ENCODE measurements at places on chromosomes 16 and 17.
A peak's percentile ranks its signal among the peaks of the same experiment; 100 is the strongest.

DNA sequence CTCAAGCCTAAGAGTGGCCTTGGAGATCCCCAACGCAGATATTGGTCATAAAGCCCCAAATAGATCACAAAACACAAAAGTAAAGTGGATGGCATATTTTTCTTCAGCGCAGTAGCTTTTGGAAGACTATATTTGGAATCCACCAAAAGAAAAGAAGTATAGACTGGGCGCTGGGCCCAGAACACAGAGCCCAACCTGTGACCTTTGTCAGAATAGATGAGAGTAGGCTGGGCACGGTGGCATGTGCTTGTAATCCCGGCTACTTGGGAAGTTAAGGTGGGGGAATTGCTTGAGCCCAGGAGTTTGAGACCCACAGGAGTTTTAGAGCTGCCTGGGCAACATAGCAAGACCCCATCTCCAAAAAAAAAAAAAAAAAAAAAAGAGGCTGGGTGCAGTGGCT lies 14.6 kb downstream of the SCIMP start:
- no peak for DNase-seq

DNA sequence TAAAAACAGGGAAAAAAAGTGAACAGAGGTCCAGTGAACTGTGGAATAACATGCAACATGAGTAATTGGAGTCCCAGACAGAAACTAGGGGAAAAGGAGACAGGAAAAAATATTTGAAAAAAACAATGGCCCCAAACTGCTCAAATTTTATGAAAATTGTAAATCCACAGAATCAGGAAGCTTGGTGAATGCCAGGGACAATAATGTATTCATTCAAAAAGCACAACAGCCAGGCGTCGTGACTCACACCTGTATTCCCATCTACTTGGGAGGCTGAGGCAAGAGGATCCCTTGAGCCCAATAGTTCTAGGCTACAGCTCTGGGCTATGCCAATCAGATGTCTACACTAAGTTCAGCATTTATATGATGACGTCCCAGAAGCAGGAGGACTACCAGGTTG lies 23.7 kb downstream of the NCOR1 start:
- no peak for DNase-seq

DNA sequence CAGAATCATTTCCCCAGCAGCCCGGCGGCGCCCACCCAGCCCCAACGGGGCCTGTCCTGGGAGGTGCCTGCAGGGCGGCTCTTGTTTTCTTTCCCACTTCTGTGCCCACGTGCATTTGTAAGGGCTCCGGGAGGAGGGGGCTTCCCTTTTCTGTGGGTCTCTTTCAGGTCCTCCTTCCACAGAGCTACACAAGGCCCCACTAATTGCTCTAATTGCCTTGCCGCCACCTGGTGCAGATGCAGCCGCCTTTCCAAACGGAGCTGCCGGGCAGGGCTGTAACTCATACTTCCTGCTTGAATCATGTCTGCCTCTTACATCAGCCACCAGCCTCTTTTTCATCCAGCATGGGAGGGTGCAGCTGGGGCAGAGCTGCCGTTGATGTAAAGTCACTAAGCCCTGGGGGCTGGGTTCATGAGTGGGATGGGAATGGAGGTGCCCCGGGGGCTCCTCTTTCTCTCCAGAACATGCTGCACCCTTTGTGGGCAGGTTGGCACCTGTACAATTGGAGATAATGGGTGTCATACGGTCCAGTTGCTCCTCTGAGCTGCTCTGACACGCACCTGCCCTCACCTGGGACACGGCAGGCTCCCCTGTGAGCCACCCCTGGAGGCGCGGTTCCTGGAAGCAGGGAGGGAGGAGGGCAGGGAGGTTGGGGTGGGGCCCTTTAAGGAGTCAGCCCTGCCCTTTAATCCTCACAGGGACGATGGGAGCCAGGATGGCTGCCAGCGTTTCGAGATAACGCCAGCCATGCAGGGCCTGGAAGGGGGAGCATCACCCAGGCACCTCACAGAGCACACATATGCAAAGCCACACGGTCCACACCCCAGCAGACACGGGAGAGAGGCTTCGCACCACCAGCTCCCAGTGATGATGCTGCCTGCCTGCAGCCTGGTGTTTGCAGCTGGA lies 41.1 kb upstream of the KLHDC4 start:
- DNase-seq: peak; percentile 46

GRCh38 chr17:55588446-55589242 lies 77.4 kb upstream of the SMIM36 start:
- no peak for DNase-seq

GRCh38 chr16:25151996-25152395 lies 40.5 kb downstream of the LCMT1 start:
- DNase-seq: no peak

GRCh38 chr17:75315541-75316243 lies 26.5 kb upstream of the SLC25A19 start:
- no peak for DNase-seq

- no peak for DNase-seq
These were observed 135.1 kb downstream of the SKAP1 start for GRCh38 chr17:48294806-48295361.

GRCh38 chr17:73551759-73552158 lies 92.5 kb downstream of the SDK2 start:
- no peak for DNase-seq

GRCh38 chr17:32769846-32770245 lies 107.1 kb downstream of the MYO1D start:
- DNase-seq: no peak

- DNase-seq: no peak
These were observed 15.0 kb upstream of the SLC12A3 start for GRCh38 chr16:56849690-56850680.

GRCh38 chr17:54948380-54948779 lies 20.1 kb downstream of the COX11 start:
- DNase-seq: no peak

- no peak for DNase-seq
These were observed 31.4 kb upstream of the RNPS1 start for GRCh38 chr16:2299121-2299914.

- no peak for DNase-seq
These were observed 14.4 kb downstream of the CTRL start for GRCh38 chr16:67917140-67917851.

GRCh38 chr16:65660390-65660789 lies 538.5 kb upstream of the CDH11 start:
- no peak for DNase-seq

- DNase-seq: no peak
These were observed 191.1 kb downstream of the ZFHX3 start for GRCh38 chr16:72856797-72857196.

DNA sequence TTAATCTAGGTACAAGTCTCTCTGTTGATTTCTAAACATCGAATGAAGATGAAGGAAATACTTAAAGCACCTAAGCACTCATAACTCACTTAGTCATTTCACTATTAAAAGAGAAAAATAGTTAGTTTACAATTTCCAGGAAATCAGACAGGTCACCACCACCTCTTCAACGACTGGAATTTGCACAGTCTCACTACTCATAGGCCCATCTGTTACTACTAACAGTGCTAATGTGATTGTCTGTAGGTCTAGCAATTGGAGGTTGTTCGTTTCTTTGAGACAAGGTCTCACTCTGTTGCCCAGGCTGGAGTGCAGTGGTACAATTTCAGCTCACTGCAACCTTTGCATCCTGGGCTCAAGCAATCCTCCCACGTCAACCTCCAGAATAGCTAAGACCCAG lies 444.6 kb downstream of the MAF start:
- DNase-seq: no peak

DNA sequence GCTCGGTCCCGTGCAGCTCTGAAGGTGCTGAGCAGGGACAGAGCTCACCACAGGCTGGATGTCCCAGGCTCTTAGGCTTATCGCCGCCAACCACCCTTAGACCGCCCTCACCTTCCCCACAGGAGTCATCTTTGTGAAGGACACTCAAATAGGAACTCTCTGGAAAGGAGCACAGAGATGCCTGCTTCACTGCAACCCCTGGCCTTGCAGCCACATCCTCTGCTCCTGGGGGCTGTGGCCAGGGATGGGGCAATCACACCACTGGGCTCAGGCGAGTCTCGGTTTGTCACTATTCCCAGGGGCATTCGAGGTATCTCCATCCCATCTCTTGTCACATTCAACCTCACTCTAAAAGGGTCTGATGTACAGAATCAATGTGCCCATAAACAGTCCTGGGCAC lies 10.9 kb downstream of the ZDHHC1 start:
- DNase-seq: no peak

GRCh38 chr17:44071772-44072171 lies 1.2 kb downstream of the G6PC3 start:
- DNase-seq: no peak

DNA sequence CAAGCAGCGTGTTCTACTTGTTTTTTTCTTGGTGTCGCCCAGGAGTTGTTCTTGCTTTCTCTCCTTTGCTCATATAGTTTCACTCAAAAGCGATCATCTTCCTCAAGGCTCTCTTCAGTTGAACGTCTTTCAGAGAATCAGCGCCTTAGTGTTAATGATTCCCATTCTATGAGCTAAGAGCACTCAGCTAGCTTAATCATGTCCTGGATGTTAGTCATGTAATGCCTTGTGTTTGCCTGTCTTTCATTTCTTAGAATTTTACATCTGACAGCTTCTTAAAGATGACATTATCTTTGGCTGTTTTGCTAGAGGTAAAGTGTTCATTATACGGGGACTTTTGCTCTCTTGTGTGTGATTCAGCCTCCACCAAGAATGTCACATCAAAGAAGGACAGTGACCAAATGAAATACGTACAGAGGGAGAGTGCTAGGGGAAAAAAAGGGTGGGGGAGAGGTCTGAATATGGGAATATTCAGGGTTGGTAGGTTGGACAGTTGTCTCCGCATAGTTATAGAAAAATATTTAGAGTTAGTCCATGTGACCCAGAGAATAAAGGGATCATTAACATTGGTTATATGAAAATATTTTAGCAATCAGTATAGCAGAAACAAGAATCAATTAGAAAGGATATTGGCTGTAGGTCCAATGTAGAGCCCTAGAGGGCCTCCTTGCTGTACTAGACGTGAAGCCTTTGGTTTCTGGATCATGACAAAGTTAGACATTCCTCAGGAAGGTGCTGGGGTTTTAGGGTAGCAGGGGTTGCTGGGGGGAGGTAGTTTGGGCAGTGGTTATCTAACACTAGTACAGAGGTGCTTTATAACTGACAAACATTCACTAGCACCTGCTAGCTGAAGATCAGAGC lies 31.9 kb upstream of the ANKFN1 start:
- no peak for DNase-seq

GRCh38 chr17:14015271-14015670 lies 54.0 kb upstream of the COX10 start:
- DNase-seq: no peak

DNA sequence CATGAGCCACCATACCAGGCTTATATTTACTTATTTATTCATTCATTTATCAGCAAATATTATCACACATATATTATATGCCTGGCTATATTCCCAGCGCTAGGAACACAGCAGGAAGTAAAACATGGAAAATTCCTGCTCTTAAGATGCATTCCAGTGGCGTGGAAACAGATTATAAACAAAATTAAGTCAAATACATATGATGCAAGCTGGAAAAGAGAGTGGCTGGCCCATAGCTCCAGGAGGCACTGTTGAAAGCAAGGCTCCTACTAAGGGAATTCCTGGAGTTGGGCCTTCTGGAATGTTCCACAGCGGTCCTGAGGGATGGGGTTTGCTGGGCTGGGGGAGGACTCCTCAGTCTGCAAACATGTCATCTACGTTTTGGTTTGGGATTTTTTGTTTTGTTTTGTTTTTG lies 18.4 kb downstream of the ADCY9 start:
- no peak for DNase-seq

GRCh38 chr16:2952679-2953078 lies 11.4 kb upstream of the KREMEN2 start:
- DNase-seq: no peak

DNA sequence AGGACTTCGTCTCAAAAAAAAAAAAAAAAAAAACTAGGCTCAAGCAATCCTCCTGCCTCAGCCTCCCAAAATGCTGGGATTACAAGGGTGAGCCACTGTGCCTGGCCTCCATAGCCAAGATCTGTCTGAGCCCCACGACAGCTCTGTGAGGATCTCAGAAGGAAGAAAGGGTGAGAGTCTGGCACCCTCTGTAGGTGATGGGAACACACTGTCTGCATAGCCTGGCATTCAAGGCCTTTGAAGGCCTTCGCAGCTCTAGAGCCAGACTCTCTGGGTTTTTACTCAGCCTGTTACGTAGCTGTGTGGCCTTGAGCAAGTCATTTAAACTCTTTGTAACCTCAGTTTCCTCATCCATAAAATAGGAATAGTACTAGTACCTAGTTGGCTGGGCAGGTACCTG lies 6.3 kb upstream of the XPO6 start:
- DNase-seq: peak; percentile 42

DNA sequence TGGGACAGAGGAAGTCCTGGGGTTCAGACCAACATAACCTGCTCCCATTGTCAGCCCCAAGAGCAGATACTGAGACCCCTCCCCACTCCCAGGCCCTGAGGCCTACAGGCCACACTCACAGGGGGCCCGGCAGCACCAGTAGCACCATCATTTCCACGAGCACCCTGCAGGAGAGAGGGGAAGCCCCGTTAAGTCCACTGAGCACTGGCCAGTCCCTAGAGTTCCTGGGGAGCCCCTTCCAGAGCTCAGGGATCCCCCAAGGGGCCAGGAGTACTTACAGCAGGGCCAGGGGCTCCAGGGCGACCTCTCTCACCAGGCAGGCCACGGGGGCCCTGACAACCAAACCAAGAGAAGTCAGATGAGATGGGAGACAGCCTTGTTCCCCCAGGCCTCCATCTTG lies 5.4 kb downstream of the COL1A1 start:
- DNase-seq: no peak

DNA sequence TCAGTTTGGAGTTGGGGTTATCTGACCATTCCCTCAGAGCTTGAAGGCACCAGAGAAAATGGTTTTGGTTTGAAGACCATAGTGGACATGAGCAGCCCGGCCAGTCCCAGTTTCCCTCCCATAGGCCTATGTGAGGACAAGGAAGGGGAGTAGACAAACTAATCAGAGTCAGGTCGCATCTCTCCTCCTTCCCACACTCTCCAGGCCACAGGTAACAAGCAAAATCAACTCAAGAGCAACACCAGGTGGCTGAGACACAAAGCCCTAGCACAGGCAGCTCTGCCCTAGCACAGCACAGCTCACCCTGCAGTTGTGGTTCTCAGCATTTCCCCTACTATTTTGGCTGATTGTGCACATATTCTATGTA lies 7.2 kb downstream of the SUPT4H1 start:
- peak; percentile 53 for DNase-seq

DNA sequence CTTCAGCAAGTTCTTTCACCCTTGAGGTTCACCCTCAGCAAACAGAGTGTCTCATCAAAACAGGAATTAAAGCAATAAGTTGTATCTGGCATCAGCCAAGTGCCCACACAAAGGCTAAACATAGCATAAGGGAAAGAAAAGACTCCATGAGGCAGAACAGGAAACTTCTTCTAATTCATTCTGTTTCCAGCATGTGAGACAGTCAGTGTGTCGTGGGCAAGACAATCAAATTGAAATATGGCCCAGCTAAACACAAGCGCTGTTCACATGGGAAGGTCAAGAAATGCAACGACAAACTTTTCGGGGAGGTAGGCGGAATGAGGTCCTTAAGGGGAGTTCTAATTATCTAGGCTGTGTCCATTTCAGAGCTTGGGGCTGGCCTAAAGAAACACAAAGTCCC lies 393.4 kb downstream of the HAPSTR1 start:
- DNase-seq: no peak

- DNase-seq: no peak
These were observed 28.0 kb upstream of the SNN start for GRCh38 chr16:11639925-11640899.

GRCh38 chr17:27879987-27880608 lies 13.1 kb downstream of the LYRM9 start:
- DNase-seq: peak; percentile 60

GRCh38 chr17:50270435-50271362 lies 3.6 kb upstream of the TMEM92 start:
- DNase-seq: no peak

All from stimulated activated CD4-positive, alpha-beta T cell treated with anti-CD3 and anti-CD28 coated beads, Interleukin-12 subunit alpha, Interleukin-12 subunit beta, amount 100 ng/mL, for 4 hours (primary cell).